Cerebellum (tissue), 4 donors: ENCODE measurements at places on chromosomes 11 and 22. TPM values are rescaled to one million over a fixed set of nuclear protein-coding genes. Genes with fewer than 3 reads are reported as not detected.

MAPK11 gene
- total RNA-seq = 8.4 TPM

EMID1 gene
- 8.0 TPM for total RNA-seq

ACCS gene
- 21.5 TPM for total RNA-seq

NXPE2 gene
- 0.45 TPM for total RNA-seq

CCDC188 gene
- total RNA-seq = 1.4 TPM

ANKRD49 gene
- total RNA-seq = 14.8 TPM

ESAM gene
- 6.4 TPM for total RNA-seq

TIGD3 gene
- 2.5 TPM for total RNA-seq

PTPN5 gene
- 26.1 TPM for total RNA-seq

CD3D gene
- 0.91 TPM for total RNA-seq

TMEM151A gene
- total RNA-seq = 6.4 TPM

POLD3 gene
- total RNA-seq = 20.8 TPM

SULT4A1 gene
- total RNA-seq = 29.7 TPM

FXYD6 gene
- 93.6 TPM for total RNA-seq

CDC42BPG gene
- total RNA-seq = 1.4 TPM

SCUBE1 gene
- 1.7 TPM for total RNA-seq

GAS2 gene
- total RNA-seq = 8.3 TPM

CASP4 gene
- 5.2 TPM for total RNA-seq

SLC22A9 gene
- total RNA-seq = not detected

TEX54 gene
- total RNA-seq = not detected

FOLR3 gene
- total RNA-seq = not detected

ROM1 gene
- 0.64 TPM for total RNA-seq

CBL gene
- total RNA-seq = 22.0 TPM

TRPM5 gene
- total RNA-seq = 0.27 TPM

ARHGAP1 gene
- total RNA-seq = 21.1 TPM
